ENCODE measurements at places on chromosomes 11 and 22.

- no peak for DNase-seq
These were observed 826.3 kb downstream of the DLG2 start for GRCh38 chr11:84800755-84801346.

DNA sequence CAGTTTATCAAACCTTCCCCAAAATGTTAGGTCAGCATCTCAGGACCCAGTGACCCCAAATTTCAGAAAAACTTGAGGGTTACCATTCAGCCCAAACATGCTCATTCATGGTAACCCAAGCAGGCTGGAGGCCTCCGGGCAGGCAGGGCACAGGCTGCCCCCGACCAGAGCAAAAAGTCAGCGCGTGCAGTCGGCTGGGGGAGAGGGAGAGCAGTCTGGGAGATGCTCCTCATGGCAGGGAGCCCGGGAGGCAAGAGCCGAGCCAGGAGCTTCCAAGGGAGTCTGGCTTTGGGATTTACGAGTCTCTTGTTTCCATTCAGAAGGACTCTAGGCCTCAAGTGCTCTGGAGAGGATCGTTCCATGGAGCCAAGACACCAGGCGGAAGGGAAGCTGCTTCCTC, 45.7 kb downstream of the RPUSD4 start:
- no peak for DNase-seq

- no peak for DNase-seq
These were observed 427.9 kb upstream of the CCDC179 start for GRCh38 chr11:23288003-23288783.

DNA sequence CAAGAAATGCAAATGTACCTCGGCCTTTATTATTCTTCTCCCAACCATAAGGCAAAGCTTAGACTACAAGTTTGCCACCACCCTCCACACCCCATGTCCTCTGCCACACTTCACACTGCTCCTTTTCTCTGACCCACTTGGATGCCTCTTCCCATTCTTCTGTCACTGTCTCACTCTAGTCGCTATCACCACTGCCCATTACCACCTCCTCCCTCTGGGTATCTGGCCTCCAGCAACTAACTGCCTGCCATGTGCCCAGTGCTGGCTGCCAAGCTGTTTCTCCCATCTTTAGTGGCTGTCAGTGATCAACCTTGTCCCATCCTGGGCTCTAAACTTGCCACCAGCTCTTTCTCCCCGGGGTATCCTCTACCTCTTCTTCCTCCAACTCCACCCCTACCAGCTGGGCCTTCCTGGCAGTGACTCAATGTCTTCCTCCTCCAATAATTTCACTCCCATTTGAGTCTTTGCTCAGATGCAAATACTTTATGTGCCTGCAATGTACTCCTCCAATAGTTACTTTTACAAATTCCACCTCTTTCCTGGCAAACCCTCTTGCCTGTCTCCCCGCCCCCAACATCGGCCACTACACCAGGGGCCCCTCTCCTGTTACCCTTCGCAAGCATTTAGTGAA, 20.1 kb upstream of the KDM2A start:
- no peak for DNase-seq

DNA sequence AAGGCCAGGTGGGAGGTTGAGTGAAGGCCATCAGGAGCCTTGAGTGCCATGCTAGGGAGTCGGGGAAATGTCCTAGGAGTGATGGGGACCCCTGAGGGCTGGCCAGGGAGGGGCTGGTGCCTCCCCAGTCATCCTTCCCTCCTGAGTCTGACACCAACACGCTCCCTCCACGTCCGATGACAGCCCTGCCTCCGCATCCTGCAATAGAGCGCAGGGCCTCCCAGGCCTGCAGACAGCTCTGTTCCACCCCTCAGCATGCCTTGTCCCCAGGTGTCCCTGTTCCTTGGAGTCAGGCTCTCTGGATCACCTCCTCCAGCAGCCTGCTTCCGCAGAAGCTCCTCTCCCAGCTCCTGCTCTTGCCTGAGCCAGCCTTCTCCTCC, 3.1 kb downstream of the RAC2 start:
- no peak for DNase-seq

DNA sequence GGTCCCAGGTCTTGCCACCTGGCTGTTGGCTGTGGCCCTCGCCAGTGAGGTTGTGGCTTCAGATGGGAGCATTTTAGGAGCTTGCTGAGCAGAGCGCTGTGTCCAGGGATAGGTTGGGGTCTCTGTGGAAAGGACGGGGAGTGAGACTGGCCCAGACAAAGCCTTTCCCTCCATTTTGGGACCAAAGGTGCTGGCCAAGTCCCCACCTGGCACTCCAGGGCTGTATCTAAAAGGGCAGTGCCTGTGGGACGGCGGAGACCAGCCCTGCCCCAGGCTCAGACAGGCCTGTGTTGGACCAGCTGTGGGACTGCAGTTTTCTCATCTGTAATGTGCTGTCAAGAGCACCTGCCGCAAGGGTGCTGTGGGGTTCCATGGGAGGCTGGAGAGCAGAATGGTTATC, 5.0 kb upstream of the KCTD17 start:
- no peak for DNase-seq

DNA sequence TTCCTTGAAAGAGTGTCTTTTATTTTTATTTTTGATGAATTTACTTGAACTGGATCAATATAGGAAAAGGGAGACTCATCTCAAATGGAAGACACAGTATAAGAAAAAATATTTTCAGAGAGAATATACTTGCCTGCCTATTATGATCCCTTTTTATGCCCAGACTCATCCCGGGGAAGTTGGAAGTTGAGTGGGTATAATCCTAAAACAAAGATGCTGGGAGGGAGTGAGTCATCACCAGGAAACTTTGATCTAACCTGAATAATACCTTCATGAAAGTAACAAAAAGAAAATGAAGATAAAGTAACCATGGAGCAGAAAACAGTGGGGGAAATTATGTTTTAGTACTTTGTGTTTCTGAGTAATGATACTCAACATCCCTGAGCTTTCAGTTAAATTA, 1514.0 kb downstream of the FAM181B start:
- DNase-seq: no peak

- no peak for DNase-seq
These were observed 992.3 kb downstream of the BRD1 start for GRCh38 chr22:48835364-48835763.

DNA sequence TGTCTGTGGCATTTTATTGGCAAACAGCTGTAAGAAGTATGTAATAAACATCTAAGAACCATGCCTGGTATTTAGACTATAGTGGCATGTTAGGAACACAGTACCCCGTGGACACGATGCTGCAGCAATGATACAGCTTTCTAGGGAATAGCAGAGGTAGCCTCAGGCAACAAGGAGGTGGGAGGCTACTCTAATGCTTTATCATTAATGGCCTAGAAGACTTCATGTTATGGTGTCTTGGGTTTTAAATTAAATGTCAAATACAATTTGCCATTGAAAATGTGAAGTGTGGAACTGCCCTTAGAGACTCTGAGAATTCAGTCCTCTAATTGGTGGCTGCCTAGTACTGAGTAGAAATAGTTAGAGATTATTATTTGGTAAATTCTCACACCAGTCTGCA, 516.9 kb downstream of the CNTN5 start:
- DNase-seq: no peak

DNA sequence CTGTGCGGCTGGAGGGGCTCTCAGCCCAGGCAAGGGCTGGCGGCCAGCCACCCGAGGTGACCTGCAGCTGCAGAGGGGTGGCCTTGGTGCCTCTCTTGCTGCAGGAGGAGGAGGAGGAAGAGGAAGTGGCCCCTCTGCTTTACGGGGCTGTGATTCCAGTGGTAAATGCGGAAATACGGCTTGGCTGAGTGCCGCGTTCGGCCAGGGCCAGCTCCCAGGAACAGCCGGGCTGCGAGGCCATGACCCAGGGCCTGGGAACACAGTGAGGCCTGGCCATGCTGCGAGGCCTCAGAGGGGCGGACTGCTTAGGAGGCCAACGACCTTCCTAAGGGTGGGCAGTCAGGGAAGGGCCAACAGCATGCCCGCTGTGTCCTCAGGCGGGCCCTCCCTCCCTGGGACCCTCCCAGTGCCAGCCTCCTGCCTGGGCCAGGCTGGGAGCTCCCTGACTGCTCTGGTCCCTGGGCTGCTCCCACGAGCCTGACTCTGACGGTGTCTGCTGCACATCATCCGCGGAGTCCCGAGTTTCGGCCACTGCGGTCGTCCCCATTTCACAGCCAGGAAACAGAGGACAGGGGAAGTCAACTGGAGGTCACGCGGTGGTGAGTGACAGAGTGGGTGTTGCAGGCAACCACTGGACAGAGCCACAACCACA, 20.8 kb upstream of the PPARA start:
- no peak for DNase-seq

DNA sequence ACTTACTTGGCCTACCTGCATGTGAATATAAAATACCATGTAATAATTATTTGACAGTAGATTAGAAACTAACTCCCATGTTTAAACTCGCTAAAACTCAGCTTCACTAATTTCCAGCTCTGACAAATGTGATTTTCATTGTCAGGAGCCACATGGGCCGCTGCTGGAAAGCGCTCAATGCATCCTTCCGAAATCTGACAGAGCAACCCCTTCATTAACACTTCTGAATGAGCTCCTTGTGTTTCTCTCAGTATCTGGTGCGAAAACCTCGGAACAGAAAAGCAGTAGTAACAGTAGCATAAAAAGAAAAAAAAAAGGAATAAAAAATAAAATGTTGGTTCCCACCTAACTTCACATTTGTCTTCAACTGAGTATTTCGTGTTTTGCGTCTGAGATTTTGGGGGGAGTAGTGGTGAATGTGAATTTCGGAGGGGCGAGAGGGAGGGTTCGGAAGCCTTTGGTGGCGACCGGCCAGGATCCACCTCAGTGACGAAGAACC, 710 bp downstream of the MTCH2 start:
- DNase-seq: no peak

- DNase-seq: no peak
These were observed 36.4 kb downstream of the PI4KA start for GRCh38 chr22:20822240-20822639.

DNA sequence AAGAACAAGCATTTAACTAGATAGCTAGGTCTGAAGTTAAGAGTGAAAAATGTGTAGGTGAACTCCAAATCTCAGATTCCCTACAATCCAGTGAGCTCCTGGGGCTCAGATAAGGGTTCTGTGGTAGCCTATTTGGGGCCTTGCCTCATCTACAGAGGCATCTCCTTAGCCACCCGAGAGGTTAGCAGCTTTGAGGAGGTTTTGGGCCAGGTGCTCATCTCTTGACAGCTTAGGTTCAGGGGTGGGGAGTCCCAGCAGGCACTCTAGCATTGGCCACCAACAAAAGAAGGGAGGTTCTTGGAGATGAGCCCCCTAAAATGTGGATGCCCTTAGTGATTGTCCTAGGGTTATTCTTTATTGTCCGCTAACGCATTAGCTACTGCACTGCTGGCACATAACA, 184.4 kb upstream of the B3GAT1 start:
- no peak for DNase-seq

DNA sequence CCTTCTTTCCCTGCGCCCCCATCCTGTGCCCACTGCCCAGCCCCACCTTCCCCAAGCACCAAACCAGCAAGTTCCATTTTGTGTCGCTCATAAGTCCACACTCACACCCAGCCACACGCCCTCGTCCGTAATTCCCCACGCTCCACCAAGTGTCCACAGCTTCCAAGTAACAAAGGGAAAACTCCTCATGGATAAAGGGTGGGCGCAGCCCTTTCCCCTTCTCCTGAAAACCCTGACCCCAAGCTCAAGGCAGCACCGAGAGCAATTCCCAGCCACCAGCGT, 458 bp downstream of the FXYD6 start:
- DNase-seq: no peak
